Glutamatergic neuron (in vitro differentiated cells): ENCODE measurements at places on chromosomes 7 and 10. TPM values are rescaled to one million over a fixed set of nuclear protein-coding genes. Genes with fewer than 3 reads are reported as not detected.

The OIT3 gene
- not detected for total RNA-seq

- DNase-seq, result no peak
These were observed 20.3 kb downstream of the AASS start for GRCh38 chr7:122123746-122124145.

- peak; percentile 78 for DNase-seq
These were observed 1.2 kb downstream of the CALY start for GRCh38 chr10:133335246-133336117.

GRCh38 chr7:155002411-155003091, 373 bp downstream of the PAXIP1 start:
- DNase-seq, result peak; percentile 75

The CPEB3 gene
- total RNA-seq, result 8.0 TPM

The CALHM3 gene
- total RNA-seq, result not detected

DNA sequence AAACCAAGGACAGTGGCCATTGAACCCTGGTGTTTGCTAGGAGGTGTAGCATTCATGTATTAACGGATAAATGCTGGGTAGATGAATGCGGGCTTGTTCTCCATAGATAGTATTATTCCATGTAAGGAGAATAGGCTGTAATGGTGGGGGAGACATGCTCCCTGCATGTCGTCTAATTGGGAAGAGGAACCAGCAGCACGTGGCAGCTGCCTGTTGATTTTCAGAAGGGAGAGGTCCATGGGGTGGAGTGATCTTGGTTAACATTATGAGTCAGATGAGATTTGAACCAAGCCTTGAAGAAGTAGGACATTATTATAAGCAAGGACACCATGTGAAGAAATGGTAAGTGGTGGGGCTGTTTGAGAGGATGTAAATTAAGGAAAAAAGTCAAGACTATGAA, 112.5 kb downstream of the WNT2 start:
- DNase-seq, result no peak

DNA sequence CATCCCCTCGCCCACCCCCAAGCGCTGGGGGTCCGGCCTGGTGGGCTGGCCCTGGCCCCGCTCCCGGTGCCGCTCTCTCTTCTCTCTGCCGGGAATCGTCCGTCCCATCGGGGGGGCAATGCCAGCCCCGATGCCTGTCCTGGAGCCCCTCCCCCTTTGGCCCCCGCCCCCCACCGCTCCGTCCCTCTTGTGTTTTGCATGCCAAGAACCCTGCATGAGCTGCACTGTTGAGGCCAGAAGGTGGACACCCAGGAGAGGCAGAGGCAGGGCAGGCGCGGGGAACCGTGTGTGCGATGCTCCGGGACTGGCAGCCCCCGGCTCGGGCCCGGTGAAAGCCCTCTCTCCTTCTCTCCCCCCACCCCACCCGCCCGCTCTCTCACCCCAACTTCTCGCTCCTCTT, 22.1 kb upstream of the HSPB1 start:
- DNase-seq, result no peak

DNA sequence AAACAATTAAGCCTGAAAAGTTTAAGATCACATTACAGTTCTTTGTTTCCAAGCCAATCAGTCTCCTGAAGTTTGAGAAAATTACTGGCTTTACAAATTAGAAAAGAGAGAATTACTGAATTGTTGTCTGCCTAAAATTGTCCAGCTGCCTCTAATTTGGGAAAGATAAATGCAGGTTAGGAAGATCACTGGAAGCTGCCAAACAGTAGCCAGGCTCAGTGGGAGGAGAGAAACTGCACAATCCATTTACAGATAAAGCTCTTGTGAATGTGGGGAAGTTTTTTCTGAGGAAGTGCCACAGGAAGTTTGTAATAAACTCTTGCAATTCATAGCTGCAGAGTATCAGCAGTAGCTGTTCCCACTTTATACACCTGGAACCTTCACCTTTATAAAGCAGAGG, 100.7 kb downstream of the IQUB start:
- DNase-seq, result no peak

The IFIT3 gene
- not detected for total RNA-seq

DNA sequence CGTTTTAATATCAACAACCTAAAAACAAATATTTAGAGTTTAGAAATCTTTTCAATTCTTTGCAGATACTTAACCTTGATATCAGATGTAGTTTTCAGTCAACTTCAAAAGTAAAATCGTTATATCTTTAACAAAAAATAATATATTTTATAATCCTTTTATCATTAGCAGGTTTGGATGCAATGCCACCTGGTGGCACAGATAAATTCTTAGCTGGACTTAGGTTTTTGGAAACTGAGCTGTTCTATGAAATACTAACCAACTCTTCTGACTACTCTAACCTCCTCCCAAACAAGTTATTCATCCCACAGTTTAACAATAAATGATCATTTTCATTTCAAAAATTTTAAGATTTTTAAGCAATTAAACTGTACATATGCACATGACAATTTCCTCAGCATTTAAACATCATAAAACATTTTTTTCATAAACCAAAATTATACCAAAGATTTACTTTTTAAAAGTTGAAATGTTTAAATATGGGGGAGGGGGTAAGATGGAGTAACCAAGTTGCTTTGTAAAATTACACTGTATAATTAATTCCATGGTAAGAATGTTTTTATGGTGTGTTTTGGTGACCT, 56.9 kb downstream of the HIBADH start:
- DNase-seq, result no peak

DNA sequence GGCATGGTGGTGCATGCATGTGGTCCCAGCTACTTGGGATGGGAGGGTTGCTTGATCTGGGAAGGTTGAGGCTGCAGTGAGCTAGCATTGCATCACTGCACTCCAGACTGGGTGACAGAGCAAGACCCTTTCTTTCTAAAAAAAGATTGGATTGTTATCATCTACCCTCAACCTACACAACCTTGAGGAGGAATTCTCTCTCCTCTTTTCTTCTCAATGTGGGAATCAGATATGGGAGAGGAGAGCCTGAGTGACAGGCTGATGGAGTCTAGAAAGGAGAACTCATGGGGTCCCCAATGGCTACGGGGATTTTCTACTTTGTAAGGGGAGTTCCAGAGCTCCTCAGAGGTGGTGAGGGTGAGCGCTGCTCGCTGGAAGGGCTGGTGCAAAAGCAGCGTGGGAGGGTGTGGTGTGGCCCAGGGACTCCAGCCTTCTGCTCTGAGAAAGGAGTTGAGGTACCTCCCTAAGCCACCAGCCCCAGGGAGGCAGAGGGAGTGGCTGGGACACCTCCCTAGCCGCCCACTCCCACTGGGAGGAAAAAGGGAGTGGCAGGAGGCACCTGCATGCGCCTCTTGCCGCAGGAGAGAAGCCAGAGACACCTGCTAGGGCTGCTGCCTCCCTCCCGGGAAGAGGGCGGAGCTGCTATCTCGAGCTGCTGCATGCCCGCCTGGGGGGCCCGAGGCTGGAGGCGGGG, 48.4 kb downstream of the GATA3 start:
- DNase-seq, result no peak

The MLXIPL gene
- 0.86 TPM for total RNA-seq

The AGAP6 gene
- 18.5 TPM for total RNA-seq

GRCh38 chr7:25624833-25625232, 396.5 kb upstream of the NPVF start:
- no peak for DNase-seq

DNA sequence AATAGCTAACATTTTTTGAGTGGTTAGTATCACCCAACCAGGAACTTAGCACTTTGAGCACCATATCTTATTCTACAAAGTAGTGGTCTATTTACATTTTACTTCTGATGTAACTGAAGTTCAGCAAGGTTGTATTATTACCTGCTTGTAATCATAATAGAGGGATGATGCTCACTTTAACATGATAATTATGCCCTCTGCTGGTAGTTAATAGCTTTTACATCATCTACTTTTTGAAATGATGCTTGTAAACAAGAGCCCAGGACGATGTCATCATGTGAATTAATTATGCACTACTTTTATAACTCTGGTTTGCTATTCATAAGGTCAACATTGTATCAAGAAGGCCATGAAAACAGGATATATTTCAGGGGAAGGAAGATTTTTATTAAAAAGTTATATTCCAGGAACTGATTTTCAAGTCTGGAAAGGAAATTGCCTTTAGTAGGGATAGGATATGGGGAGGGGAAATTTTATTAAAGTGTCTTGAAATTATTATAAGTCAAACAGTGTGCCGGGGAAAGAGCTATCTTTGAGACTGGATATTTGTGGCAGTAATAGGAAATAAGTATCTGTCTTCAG, 80.3 kb upstream of the SCIN start:
- no peak for DNase-seq

The DDC gene
- total RNA-seq, result 3.8 TPM

The VAX1 gene
- total RNA-seq, result 0.27 TPM

The SPDYE5 gene
- total RNA-seq, result not detected

- DNase-seq, result no peak
These were observed 9.9 kb downstream of the LBX1 start for GRCh38 chr10:101219139-101219945.

The TUBGCP2 gene
- 61.4 TPM for total RNA-seq
